Stimulated activated CD8-positive, alpha-beta memory T cell treated with anti-CD3 and anti-CD28 coated beads, Interleukin-7, amount 100 ng/mL, for 1 hour (primary cell): ENCODE measurements at places on chromosomes 4 and X.

DNA sequence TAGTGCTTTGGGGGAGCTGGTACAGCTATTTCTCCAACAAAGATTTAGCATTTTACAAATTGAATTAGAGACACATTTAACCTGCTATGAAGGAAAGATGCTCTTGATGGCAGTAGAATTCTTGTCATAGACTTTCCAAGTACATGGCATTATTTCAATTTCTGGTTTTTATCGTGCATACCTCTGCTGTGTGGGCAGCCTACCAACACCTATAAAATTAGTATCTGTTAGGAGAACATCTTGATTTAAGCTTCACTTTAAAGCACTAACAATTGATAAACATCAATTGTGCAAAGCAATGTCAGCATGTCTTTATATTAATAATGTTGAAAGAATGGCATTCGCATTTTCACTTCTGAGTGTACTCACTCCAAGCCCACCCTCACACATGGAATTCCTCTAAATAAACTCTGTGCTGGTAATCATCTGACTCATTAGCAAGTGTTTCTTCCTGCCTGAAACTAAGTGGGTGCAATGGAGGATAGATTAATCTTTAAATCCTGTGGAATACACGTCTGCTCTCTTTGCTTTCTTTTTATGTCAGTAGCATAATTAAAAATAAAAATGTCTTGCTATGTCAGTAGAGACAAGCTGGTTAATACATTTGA lies 279.8 kb upstream of the MAGEB18 start:
- no peak for DNase-seq

DNA sequence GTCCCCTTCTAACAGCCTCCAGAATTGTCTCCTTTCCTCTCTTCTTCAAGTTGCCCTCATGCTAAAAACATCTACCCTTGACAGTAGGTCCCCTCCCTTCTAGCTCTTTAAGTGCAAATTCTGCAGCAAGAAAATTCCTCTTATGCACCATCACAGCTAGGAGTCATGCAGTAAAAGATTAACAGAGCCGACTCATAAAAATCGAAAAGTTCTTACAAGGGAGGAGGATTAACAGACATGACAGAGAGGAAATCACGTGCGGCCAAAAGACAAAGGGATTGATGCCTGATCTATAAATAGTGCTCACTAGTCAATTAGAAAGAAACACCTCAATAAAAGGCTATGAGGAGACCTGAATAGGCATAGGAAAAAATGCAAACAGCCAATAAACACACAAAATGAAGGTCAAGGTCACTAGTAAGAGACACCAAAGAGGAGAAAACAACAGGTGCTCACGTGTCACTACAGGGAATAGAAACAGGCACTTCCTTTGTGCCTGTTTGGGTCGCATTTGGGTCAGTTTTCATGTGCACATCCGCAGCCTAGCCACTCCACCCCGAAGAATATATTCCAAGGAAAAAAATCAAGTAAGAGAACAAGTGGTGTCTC lies 3.4 kb downstream of the RNF212 start:
- DNase-seq: no peak

- no peak for DNase-seq
Measured at GRCh38 chr4:116925900-116926457, 159.4 kb downstream of the TRAM1L1 start.

GRCh38 chrX:6666624-6667023 lies 131.7 kb upstream of the VCX3A start:
- no peak for DNase-seq

GRCh38 chrX:47200385-47201150 lies 6.9 kb downstream of the UBA1 start:
- no peak for DNase-seq

GRCh38 chr4:113979148-113979904 lies at the start of gene ARSJ:
Gene ARSJ, minus strand, starts transcription at chr4:113979647. Its CDS starts 813 bp downstream, at chr4:113978834.
- DNase-seq: no peak

DNA sequence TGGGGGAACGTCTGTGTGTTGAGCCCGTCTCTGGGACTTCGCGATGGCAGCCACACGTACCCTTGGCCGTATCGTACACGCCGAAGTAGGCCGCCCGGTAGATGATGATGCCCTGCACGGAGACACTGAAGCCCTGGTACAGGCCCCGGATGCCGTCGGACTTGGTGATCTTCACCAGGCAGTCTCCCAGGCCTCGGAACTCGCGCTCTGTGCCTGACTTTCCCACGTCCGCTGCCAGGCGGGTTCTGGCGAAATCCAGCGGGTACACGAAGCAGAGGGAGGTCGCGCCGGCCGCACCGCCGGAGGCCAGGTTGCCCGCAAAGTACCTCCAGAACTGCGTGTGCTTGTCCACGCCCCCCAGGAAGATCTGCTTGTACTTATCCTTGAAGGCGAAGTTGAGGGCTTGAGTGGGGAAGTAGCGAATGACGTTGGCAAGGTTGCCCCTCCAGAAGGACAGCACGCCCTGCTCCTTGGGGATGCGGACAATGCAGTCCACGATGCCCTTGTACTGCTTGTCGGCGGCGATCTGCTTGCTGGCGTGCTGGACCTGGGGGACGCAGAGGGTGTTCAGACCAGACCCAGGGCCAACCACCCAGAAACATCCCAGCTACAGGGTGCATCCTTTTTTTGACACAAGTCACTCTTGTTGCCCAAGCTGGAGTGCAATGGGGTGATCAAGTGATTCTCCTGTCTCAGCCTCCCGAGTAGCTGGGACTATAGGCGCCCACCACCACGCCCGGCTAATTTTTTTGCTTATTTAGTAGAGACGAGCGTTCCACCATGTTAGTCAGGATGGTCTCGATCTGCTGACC lies 2.5 kb downstream of the SLC25A6 start:
- no peak for DNase-seq

DNA sequence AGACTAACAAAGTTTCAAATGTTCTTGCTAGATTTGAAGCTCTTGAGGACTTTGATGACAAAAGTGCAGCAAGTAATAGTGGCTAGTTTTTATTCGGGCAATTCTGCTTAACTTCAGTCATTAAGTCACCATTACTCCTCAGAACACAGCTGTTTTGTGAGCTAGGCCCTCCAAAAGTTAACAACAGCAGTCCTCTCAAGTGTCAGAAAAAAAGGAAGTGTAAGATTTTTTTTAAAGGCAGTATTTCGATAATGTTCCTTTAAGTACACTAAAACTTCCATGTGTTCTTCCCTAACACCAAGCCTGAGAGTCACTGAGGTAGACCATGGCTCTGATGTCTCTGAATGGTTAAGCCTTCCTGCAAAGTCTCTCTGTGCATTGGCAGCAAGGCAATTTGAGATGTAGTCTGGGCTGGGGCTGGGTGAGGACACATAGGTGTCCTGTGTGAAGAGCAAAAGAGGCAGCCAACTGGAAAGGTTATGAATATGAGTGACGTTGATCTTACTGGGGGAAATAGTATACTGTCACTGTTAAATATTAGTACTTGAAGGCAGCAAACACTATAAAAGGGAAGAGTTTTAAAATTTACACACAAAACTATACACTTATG lies 174.0 kb upstream of the MAP3K15 start:
- no peak for DNase-seq

- no peak for DNase-seq
Measured at GRCh38 chr4:37594099-37594498, 92.1 kb downstream of the RELL1 start.
